Stimulated activated CD8-positive, alpha-beta memory T cell treated with anti-CD3 and anti-CD28 coated beads, Interleukin-15, amount 100 ng/mL, for 48 hours (primary cell): ENCODE measurements at places on chromosomes 7 and 10.

GRCh38 chr7:151218170-151218569 lies 7.9 kb upstream of the H2BK1 start:
- DNase-seq: no peak

DNA sequence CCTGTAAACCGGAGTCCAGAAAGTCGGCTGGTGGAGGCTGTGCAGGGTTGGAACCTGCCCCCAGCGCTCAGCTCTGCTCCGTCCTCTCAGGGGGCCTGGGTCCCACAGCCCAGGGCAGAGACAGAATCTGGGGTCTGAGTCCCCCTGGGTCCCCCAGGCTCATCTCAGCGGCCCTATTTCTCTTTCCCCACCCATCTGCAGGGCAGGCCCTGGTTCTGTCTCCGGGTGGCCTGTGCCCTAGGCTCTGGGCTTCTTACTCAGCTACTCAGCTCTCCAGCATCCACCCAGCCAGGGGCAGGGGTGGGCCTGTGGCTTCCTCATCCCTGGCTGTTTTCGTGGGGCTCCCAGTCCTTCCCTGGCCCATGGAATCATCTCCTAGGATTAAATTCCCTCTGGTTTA lies 183.4 kb downstream of the ADARB2 start:
- DNase-seq: no peak

DNA sequence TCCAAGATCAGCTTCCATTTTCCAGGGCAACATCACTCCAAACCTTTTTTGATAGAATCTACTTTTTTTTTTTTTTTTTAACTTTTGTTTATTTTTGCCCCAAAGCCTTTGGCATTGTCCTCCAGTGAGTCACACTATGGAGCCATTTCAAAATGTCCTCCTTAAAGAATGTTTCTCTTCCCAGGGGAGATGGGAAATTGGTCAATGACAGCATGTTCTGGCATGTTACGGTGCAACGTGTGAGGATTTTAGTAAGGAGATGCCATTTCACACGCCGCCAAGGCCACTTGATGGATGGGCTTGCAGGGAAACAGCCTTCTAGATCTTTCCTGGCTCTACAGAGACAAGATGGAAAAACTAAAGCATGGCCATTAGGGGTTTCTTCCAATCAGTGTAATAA lies 30.7 kb upstream of the TRIL start:
- DNase-seq: no peak

- no peak for DNase-seq
Observed at GRCh38 chr10:86373251-86373650, 6.7 kb upstream of the GRID1 start.

- no peak for DNase-seq
Observed at GRCh38 chr10:50992356-50992901, 81.9 kb upstream of the PRKG1 start.

DNA sequence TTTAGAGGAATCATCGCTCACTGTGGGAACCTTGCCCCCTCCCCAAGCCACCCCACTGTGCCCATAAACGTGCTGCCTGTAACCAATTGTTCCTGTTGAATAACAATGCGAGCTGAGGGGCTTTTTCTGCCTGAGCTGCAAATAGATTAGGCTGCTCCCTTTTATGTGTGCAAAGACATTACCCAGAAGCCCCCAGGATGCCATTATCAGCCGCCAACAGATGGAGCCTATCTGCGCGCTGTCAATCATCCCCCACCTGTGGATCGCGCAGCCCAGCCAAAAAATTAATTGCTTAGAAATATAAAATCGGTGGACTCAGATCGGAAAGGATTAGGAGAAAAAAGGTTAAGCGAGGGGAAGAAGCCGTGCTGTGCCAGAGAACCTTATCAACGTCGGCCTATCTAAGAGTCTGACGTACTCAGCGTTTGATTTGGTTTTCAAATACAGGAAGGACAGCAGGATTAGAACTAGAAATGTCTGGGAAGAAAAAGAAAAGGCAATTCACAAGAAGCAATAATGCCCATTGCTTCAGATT lies 167.3 kb upstream of the MYO3A start:
- DNase-seq: no peak

DNA sequence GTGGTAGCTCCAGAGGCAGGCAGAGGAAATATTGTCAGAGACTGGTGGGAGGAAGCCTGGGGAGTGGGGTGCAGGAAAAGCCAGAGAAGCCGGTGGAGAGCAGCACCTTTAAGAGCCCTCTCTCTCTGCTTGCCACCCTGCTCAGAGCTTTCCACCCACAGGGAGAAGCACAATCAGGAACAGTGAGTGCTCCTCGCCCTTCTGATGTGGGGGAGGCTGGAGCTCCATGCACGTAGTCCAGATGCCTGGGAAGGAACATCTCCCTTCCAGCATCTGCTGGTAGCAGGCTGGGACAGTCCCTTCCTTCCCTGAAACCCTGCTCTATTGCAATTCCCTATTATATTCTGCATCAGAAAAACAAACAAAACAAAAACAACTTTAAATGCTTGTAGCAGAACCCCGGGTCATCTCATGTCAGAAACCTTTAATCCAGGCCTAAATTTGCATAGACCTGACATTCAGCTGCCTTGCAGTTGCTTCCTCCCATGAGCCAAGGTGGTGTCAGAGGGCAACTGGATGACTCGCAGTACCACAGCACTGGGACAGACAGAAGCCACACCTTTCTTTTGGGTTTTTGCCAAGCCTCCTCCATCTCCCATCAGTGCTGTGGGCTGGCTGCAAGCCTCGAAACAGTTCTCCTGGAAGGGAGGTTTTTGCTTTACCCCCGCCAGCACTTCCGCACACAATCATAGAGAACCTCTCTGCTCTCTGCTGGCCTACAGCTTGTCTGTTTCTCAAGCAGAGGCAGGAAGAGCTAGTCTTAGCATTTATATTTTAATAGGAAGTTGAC lies 13.1 kb downstream of the AVPI1 start:
- peak; percentile 11 for DNase-seq

DNA sequence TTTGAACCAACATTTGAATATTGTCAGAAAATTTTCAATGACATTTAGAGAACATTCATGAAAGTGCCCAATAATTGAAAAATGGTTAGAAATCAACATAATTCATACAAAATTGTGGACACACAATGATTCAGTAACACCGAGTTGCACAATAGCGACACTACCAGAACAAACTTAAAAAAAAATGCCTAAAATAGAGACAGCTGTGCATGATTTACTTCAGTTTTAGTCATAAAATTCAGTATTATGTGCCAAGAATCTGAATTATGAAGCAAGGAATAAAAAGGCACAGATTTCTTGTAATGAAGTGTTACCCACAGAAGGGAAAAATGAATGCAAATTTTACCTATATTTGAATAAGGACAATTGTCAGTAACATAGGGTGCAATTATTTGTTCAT lies 396.0 kb downstream of the SEMA3D start:
- no peak for DNase-seq

DNA sequence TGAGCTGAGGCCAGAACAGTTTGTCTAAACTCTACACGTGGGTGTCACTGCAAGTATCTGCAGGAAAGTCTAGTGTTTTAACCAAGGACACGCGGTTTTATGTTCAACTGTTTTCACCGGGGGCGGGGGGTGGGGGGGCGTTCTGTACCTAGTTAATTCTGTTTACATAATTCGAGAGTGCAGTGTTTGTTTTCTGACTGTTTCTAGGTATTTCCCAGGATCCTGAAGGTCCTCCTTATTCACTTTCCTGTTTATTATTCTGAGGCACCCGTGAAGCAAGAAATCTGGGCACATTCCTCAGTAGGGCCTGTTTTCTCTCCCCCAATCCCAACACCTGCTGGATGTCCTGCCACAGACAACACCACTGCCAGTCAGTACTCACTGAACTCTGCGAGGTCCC lies 7.6 kb downstream of the LOXL4 start:
- no peak for DNase-seq

- DNase-seq: no peak
Observed at GRCh38 chr7:12130609-12131008, 80.5 kb upstream of the TMEM106B start.

DNA sequence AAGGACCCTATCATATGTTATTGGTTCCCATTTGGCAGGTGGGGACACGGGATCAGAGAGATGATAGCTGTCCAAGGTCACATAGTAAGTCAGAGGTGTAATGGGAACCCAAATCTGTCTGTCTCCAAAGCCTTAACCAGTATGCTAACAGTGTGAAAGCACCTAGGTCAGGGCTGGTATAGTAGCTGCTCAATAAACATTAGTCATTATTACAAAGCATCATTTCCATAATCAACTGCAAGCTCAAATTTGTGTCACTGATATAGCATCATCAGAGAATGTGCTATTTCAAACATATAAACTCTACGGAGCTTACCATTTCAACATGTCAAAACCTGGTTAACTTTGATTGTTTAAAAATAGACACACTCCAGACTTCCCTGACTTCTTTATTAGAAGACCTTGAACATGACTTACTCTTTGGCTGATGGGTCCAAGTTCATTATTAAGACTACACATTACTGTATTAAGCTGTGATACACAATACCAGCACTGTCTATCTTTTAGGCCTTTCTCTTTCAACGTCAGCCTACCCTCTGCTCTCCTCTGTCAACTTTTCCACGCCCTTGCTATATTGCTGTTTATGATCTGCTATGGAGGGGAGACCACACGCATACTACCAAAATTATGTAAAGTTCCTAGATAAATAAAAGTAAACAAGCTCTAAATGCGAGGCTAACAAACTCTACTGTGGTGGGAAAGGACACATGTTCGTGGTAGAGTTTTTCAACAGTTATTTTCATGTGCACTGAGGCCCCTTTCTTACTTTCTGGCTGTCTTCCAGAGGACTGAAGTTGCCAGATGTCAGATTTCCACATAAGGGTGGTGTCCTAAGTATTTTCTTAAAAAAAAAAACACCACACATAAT lies 33.6 kb downstream of the DNMBP start:
- DNase-seq: no peak

DNA sequence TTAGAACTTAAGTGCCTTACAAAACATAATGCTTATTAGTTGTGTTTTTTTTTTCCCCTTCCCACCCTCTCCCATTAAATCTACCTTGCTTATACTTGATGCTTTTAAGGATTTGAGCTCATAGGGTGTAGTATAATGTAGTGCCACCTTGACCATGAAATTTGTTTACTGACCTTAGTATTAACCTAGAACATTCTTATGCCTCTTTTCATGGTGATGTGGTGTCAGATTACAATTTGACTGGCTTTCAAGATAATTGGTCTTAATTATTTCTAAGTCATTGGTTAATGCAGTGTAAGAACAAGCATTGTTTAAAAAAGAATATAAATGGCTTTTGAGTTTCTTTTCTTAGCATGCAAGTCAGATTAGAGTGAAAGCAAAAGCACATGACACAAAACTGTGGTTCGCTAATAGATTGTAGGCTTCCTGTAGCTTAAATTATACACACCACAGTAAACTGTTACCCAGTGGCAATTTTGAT lies 61.8 kb downstream of the ADD3 start:
- no peak for DNase-seq

- no peak for DNase-seq
Observed at GRCh38 chr7:140650367-140650766, 9.8 kb upstream of the DENND2A start.

GRCh38 chr7:28980451-28981160 lies 22.5 kb upstream of the TRIL start:
- no peak for DNase-seq

DNA sequence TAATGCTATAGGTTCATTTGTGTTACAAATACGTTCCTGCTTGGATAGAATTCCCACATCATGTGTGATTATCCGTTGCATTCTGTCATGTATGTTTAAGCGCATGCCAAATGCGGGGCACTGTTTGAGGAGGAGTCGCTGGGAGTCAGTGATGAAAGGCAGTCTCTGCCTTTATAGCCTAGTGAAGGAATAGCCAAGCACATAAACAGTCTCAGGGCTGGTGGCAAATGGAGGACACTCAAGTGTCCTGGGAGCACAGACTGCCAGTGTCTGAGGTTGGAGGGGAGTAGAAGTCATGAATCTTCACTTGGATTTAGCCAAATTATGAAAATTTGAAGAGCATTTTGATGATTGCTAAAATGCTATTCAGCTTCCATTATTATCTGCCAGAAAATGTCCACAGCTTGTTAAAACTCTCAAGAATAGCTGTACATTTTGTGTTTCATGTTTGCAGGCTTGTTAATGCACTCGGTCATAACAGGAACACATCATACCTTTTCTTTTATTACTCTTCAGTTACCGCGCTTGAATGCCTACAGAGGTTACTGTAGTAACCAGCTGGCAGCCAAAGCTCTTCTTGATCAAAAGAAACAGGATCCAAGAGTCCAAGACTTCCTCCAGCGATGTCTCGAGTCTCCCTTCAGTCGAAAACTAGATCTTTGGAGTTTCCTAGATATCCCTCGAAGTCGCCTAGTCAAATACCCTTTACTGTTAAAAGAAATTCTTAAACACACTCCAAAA lies 41.6 kb downstream of the NET1 start:
- no peak for DNase-seq

GRCh38 chr7:137120690-137121089 lies 222.8 kb downstream of the PTN start:
- DNase-seq: no peak

- DNase-seq: no peak
Observed at GRCh38 chr10:55631071-55631654, 729.9 kb downstream of the ZWINT start.

GRCh38 chr7:29414216-29414615 lies 149.4 kb upstream of the PRR15 start:
- DNase-seq: no peak

DNA sequence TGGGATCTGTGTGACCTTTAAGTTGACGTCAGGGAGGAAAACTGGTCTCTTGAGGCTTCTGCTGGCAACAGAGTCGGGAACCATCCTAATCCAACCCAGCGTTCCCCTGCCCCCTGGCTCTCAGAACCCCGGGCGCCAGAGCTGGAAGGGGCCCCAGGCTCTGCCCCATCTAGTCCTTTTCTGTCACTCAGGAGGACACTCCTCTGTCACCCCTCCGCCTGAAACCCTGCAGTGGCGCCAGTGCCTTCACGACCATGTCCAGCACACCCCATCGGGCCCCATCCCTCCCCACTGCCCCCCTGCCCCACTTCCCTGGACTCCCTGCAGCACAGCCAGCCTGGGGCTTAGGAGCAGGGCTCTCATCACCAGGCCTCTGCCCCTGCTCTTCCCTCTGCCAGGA lies 39.1 kb downstream of the COL13A1 start:
- no peak for DNase-seq

- DNase-seq: no peak
Observed at GRCh38 chr10:36725581-36726520, 399.5 kb upstream of the ANKRD30A start.

DNA sequence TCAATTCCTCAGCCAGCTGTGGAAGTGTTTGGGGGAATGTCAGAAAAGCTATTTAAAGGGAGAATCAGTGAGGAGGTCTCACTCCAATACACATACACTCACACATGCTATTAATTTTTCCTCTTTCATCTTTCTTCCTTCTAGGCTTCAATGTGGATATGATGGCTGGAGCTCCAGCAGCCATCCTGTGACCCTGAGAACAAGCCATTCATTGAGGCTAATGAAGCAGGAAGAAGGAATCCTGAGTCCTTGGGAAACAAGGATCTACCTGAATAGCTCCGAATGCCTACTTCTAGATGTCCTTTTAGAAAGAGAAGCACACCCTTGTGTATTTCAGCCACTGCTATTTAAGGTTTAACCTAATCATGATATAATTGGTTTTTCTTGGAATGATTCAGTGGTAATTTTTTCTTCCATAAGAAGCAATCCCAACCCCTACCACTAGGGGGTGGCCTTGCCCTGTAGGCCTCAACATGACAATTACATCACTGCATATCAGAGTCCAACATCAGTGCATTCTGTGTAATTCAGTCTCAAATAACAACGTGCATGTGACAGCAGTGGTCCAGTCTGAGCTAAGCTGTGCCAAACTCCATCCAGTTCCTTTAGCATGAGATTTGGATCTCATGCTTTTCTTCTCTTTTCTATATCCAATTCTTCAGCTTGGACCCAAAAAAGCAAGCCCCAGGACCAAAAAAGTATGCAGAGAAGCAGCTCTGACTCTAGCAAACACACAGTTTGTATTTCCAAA lies 85.3 kb upstream of the ANKRD1 start:
- DNase-seq: peak; percentile 24

- no peak for DNase-seq
Observed at GRCh38 chr10:78178397-78178796, 144.7 kb downstream of the RPS24 start.
